ENCODE measurements at places on chromosomes 2 and 18.

- no peak for DNase-seq
These were observed 69.7 kb downstream of the NCK2 start for GRCh38 chr2:105814291-105814940.

GRCh38 chr2:64942693-64943092 lies 46.5 kb upstream of the SLC1A4 start:
- no peak for DNase-seq

- no peak for DNase-seq
These were observed 109.2 kb downstream of the FSHR start for GRCh38 chr2:49045083-49045482.

DNA sequence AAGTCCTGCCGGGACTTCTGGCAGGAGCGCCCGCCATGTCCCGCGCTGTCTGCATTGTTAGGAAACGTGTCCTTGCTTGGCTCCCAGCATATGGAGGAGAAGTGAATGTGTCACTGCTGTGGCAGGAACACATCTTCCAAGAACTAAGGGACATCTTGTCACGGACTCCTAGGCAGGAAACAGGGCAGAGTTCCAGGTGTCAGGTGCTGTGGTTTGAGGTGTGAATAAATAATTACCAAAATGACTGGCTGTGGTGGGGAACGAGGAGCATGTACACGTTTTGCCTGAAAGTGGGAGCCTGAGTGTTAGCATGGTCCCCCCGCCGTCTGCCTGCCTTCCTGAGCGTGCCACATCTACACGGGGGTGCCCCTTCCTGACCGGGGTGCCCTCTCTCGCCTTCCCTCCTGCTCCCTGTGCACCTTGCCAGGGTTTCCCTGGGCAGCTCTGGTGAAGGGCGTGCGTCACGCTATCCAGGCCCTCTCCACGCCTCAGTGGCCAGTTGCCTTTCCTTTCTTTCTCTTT lies 237.5 kb downstream of the LDLRAD4 start:
- DNase-seq, result no peak

- no peak for DNase-seq
These were observed 209.8 kb downstream of the DCDC2C start for GRCh38 chr2:3913166-3913565.

DNA sequence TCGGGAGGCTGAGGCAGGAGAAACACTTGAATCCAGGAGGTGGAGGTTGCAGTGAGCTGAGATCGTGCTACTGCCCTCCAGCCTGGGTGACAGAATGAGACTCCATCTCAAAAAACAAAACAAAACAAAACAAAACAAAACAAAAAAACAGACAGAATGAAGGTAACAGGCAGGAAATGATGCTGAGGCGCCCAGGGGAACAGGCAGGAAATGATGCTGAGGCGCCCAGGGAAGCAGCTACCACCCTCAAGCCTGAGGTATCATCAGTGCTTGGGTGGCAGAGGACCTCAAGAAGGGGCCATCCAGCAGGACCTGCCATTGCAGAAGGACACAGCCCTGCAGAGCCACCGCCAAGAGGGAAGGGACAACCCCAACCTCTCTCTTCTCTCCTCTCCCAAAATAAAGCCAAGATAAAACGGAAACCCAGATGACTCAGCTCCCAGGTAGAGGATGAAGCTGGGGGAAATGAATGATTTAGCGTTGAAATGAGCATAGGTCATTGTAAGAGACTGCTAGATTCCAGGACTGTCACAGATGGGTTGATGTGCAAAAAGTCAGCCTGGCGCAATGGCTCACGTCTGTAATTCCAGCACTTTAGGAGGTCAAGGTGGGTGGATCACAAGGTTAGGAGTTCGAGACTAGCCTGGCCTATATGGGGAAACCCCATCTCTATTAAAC lies 19.3 kb downstream of the SOWAHC start:
- DNase-seq, result no peak

- DNase-seq, result no peak
These were observed 46.2 kb downstream of the TRIB2 start for GRCh38 chr2:12762976-12763375.

DNA sequence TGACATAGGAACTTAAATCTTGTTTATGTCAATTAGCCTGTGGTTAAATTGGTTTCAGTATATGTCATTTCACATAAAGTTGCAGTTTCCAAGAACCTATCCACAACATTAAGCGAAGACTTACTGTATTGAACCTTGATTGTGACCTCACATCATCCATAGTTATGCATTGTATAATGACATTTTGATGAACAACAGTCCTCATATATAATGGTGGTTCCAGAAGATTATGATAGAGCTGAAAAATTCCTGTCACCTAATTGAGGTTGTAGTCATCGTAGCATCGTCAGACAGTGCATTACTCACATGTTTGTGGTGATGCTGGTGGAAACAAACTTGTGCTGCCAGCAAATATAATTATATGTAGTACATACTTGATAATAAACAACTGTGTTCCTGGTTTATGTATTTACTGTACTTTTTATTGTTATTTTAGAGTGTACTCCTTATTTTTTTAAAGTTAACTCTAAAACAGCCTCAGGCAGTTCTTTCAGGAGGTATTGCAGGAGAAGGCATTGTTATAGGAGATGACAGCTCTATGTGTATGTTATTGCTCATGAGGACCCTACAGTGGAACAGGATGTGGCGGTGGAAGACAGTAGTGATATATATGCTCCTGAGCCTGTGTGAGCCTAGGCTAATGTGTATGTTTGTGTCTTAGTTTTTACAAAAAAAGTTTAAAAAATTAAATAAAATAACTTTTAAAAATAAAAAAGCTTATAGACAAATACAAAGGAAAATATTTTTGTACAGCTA lies 56.6 kb downstream of the UBE2E3 start:
- DNase-seq, result no peak

- peak; percentile 18 for DNase-seq
These were observed 66.8 kb upstream of the ASAP2 start for GRCh38 chr2:9139491-9140443.

DNA sequence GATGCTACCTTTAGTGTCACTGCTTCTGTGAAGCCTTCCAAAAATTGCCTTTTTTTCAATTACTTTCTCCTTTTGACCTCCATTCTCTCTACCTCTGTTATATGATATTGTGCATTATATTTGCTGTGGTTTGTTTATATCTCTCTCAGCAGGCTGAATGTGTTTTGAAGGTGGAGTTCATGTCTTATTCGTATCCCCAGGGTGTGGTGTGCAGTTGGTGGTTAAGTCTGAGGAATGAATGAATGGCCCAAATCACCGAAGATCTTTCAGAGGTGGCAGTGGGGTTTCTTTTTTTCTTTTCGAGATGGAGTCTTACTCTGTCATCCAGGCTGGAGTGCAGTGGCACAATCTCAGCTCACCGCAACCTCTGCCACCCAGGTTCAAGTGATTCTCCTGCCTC lies 53.5 kb upstream of the MAP4K3 start:
- no peak for DNase-seq

DNA sequence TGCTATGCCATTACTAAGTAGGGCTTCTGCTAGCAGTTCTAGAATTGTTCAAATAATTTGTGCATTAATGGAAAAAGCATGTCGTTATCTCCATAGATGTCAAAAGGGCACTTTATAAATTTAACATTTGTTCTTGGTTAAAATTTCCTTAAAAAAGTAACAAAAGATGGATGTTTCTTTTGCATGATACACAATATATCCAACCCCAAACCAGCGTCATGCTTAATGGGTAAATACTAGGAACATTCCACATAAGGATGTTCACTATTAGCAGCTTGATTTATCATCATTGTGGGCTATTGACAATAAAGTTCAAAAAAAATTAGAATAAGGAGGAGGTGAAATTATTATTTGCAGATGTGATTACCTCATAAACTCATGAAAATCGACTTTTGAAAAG lies 79.7 kb downstream of the GREB1L start:
- no peak for DNase-seq

GRCh38 chr2:33013684-33014110 lies 66.9 kb downstream of the LTBP1 start:
- DNase-seq, result no peak

DNA sequence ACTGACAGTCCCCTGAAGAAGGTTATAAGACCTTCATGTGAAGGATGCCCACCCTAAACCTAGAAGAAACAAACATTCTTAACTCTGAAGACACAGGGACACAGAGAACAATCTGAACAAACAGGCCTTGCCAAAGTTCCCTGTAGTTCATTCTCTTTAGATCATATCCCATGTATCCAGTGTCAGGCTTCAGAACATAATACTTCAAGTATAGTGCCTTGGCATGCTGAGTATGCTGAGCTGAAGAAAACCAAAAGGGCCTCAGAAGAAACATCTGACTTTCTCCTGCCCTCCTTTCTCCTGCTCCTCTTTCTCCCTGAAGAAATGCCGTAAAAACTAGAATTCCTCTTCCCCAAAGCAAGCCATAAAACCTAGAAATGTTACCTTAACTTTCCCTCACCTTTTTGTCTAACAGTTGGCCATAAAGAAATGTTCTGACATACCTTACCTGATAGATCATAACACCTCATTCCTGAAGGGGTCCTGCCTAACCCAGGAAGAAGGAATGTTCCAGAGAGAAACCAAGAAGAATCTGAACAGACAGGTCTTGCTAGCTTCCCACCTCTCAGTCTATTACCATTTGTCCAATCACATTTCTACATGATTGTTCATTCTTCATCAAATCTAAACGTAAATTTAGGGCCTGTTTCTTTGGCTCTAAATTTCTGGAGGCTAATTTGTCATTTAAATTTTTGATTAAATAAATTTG lies 160.1 kb upstream of the ZC3H15 start:
- DNase-seq, result no peak

DNA sequence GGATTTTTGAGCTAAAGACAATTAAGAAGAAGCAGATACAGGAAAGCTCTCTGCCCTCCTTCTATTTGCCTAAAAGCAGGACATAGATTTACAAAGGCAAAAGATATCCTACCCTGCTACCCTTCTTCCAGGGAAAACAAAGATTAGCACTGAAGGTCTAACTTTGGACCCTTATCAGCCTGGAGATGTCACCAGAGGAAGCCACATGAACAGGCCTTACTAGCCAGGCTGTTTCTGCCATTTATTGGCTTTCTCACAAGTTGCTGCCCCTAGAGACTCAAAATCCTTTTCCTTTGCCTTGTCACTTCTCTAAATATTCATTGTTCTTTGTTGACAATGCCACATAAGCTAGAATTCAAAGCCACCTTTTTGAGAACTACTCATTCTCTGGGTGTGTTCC lies 147.3 kb downstream of the B3GNT2 start:
- DNase-seq, result no peak

DNA sequence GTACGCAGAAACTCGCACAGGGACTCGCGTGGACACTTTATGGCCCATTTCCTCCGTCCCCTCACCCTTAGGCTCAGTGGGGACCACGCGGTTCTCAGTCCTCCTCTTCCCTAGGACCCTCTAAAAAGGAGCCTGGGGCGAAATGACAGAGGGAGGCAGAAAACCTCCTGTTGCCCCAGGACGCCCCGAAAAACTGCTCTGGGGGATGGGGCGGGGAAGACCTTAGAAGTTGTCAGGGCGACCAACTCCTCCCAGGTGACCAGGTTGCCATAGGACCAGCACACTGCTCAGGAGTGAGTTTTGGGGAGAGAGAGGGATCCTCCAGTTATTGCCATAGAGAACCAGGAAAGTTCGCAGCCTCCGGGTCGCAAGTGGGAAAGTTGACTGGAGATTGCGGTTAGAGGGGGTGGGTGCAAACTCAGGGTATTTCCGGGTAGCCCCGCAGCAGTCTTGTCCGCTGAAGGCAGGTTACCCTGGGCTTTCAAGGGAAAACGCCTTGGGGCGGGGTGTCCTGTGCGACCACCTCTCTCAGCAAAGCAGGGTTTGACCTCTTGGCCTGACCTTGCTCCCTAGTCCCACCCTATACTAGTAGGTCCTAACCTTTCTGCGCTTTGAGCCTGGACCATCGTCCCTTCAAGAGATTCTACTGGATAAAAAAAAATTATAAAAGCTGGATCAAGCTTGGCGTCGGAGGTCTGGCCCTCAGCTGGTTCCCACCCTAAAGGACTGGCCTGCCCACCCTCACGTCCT lies 7.8 kb upstream of the PAX3 start:
- no peak for DNase-seq

- peak; percentile 16 for DNase-seq
These were observed 199.8 kb downstream of the CLIP4 start for GRCh38 chr2:29314816-29315571.

DNA sequence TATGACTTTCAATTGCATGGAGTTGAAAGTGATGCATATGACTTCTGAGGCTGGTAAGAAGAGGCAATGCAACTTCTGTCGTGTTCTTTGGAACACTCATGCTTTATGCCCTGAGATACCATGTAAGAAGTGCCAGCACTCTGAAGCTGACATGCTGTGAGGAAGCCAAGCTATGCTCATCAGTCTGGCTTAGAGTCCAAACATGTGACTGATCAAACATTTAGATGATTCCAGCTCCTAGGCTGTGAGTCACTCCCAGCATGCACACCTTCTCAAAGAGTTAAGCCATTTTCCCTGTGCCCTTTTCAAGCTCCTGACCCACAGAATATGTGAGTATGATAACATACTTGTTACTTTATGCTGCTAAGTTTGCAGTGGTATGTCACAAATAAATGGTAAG lies 15.8 kb upstream of the VRK2 start:
- DNase-seq, result no peak

Measured in stimulated activated CD8-positive, alpha-beta memory T cell treated with anti-CD3 and anti-CD28 coated beads, Interleukin-4, amount 100 ng/mL, for 1 hour (primary cell).